ENCODE measurements at places on chromosomes 11 and 22. TPM values are rescaled to one million over a fixed set of nuclear protein-coding genes. Genes with fewer than 3 reads are reported as not detected.

- DNase-seq = peak; percentile 37
Observed at GRCh38 chr22:44616882-44617655, 84.9 kb upstream of the PRR5 start.

B3GAT1 gene
- 1.4 TPM for total RNA-seq

ZP1 gene
- total RNA-seq = not detected

DNA sequence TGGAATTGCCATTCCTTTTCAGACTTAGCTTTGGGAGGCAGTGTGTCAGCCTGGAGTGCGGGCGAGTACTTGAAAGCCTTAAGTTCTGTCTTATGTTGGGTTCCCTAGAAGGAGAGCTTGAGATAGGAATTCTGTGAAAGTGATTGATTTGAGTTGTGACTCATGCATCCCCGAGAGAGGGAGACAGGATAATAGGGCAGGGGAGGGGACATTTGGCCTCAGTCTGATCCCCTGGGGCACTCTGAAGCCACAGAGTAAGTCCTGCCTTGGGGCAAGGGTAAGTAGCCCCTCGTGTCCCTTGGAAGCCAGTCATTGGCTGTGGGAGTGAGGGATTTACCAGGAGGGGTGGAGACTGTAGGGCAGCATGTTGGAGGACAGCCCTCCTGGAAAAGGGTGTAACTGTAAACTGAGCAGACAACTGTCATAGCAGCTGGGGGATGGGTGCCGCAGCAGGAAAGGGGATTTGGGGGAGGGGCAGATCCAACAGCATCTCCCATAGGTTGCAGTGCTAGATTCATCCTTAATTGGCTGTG is 44.0 kb downstream of the KIAA1671 start:
- DNase-seq = no peak

DNA sequence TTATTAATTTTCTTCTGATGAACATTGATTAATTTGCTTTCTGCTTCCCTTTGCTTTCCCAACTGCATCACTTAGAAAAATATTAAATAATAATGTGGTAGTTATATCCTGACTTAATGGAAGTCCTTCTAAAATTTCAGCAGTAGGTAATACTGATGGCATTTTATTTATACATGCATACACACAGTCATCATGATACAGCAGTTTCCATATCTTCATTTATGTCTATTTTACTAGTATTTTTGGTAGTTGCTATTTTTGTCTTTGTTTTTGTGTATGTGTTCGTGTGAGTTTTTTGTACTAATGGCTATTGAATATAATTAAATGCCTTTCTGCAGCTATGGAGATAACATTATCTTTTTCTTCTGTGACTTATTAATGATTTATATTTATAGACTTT is 484.7 kb upstream of the CNTN5 start:
- no peak for DNase-seq

Data from lower lobe of right lung (tissue), 2 donors.